A549 (cell line): ENCODE measurements at places on chromosomes 3 and 15.

GRCh38 chr3:134885877-134886621 is 91.0 kb downstream of the EPHB1 start:
- no peak for DNase-seq

DNA sequence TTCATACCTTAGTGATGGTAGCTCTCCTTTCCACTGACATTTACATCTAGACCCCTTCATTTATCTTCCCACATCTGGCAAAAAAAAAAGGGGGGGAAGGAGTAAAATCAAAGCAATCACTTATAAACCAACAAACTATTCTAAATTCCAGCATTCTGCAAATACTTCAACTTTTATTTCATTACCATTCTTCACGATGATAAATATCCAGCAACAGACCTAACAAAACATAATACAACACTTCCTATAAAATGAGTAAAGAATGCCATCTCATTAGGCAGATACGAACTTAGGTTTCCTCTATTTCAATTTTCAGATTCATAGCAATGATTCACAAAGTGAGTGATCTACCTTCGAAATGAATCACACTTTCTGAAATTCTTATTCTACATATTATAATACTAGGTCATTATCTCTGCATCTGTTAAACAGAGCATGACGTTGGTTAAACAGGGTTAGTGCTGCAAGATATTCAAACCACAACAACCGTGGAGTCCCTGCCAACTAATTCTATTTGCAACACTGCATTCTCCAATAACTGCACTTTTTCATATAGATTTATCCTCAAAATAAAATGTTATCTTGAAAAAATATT is at the start of gene LRRFIP2:
Gene LRRFIP2 (minus strand): TSS at position 51 of the 595 bp plus-strand sequence. CDS start 25,599 bp downstream, outside the sequence.
- no peak for DNase-seq

GRCh38 chr15:86725628-86726027 is 646.0 kb downstream of the AGBL1 start:
- no peak for DNase-seq

- DNase-seq = no peak
Observed at GRCh38 chr3:74265069-74265468, 349.4 kb downstream of the CNTN3 start.

DNA sequence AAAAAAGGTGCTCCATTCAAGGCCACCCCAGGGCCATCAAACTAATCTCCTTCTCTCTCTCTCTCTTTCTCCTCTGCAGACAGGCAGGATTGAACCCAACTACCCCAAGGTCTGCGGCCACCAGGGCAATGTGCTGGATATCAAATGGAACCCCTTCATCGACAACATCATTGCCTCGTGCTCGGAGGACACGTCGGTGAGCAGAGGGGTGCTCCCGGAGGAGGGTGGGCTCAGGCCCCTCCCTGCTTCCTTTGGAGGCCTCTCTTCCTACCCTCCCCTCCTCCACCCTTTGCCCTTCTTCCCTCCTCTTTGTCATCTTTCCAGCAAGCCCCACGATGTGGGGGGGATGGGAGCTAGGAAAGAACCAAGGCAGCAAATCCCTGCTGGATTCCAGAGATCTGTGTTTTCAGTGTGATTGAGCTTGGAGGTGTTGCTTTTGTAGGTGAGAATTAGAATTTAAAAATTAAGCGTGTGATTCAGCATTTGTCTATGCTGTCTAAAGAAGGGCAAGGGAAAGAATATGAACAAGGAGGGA is 116.3 kb downstream of the CORO2B start:
- no peak for DNase-seq

GRCh38 chr15:73631915-73632669 is 1.1 kb downstream of the NPTN start:
- peak; percentile 50 for DNase-seq

DNA sequence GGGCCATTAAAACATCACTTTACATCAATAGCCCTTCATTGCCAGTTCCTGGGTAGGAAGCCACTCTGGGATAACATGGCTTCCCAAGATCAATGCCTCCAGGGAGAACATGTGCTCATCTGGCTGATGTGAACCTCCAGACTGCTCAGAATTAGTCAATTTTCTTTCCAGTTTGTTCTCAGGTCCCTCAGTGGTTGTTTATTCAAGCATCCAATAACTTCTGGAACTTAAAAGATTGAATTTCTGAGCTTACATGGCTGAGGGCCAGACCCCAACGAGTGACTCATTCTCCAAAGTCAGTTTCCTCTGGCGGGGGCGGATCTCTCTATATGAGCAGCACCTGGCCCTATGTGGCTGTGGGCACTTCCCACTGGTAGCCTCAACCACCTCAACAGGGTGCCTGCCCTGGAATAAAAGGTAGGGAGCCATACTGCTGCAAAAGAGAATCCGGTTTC is 34.0 kb downstream of the LYZL4 start:
- DNase-seq = no peak

DNA sequence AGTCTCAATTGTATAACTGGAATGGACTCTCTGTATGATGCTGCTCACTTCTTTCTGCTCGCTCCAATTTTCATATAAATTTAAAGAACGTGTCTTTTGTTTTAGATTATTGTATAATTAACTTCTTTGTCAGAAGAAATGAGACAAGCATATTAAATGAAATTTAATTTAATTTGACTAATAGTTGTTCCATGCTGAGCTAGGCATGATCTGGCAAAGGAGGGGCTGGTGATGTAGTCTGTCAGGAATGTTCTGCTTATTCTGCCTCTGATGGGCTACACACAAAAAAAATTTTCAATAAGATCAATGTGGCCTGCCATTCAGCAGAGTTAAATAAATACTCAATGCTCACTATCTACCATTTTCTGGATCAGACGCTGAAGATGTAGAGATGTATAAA is 208.4 kb upstream of the CD96 start:
- no peak for DNase-seq

DNA sequence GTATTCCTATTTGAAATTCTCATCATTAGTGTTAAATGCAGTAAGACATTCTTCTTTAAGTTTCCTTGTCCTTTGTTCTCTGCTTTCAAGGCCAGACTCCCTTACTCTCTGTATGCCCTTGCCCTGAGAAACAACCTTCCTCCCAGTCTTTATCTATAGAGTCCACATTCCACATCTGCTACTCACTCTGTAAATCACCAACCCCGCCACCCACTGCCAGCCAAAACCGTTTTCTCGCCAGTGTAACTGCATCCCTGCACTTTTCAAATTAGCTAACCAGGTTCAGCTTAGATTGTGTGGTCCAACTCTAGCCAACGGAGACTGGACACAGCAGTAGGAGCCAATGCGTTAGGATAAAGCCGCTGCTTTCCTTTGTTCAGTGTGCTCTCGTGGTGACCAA is 402.4 kb upstream of the PDZRN3 start:
- no peak for DNase-seq

GRCh38 chr3:182739619-182740018 is 53.7 kb upstream of the ATP11B start:
- DNase-seq = no peak

GRCh38 chr15:80929689-80930088 is 59.9 kb downstream of the MESD start:
- no peak for DNase-seq

GRCh38 chr3:182508919-182509711 is 284.2 kb upstream of the ATP11B start:
- no peak for DNase-seq

DNA sequence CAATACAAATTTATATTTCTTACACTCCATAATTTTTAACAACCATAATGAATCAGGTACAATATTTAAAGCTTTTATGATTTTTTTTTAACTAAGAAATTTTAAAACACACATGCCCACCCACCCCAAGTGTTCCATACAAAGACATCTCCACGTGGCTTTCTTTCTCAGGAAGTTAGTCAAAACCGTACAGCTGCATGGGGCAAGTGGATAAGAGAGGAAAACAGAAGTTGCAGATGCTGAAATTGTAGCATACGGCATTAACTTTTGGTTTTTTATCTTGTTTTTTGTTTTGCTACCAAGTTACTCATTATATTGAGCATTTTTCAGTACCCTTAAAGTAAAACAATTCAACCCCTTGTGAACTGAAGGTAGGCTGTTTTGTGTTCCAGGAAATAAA is 14.8 kb downstream of the GNB4 start:
- no peak for DNase-seq

GRCh38 chr15:69675731-69676130 is 223.1 kb downstream of the RPLP1 start:
- no peak for DNase-seq

GRCh38 chr3:188542196-188542595 is 388.2 kb downstream of the LPP start:
- DNase-seq = no peak

DNA sequence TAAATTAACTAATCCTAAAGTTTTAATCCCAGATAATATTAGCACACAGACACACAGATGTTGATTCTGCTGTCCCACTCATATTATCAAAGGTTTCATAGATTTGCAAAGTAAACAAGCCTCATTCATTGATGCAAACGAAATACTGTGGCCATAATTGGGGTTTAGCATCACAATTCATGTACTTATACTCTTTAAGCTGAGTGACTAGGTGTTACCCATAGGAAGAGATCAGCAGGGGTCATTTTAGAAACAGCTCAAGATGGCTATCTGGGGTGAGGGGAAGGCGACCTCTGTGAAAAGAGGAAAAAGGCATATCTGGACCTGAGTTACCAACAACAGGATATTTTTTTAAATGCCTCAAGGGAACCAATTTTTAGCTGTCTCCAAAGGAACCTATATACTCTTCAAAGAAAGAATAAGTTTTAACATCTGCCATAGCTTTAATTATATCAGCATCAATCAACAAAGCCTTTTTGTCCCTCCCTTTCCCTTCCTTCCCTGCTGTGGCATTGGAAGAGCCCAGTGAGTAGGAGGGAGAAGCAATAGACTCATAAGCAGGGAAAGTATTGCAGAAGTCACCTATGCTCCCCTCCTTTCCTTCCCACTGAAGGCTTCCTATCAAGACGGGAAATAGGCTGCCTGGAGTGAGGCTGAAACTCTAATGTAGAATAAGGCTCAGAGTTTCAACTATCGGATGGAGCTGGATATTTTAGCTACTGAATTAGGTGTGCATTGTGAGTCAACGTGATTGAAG is 553.4 kb downstream of the ZIC1 start:
- no peak for DNase-seq

- no peak for DNase-seq
Observed at GRCh38 chr3:193861012-193861411, 268.0 kb downstream of the OPA1 start.

- DNase-seq = no peak
Observed at GRCh38 chr3:56724676-56725075, 41.6 kb upstream of the TASOR start.

DNA sequence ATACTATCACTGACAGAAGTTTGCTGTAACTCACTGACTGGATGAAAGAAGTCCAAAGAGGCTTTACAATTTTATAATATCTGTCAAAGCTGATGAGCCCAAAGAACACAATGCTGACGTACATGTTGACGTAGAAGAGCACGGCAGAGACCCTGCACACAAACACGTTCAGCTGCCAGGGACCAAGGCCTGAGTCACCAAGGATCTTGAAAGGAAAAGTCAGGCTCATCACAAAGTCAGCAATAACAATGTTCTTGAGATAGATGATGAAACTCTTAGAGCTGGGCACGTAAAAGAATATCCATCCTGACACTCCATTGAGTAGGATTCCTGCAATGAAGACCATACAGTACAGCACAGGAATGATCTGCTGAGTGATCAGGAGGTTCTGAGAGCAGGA is 10.9 kb upstream of the GPR171 start:
- no peak for DNase-seq

DNA sequence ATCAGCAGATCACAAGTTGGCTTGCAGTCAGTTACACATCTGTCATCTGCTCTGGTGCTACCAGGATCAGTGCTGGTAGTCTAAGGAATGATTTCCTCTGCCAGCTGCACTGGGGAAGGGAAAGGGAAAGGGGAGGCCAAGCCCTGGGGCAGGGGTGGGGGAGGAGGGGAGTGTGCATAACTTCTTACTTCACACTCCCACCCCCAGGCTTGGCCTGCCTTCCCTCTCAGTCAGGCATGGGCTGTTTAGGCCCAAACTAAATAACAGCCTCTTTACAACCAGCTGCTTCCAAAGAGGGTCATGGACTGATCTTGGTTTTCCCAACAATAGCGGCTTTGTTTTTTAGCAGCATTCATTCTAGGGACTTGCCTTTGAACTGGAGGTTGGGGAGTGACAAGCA is 86.1 kb upstream of the PSMD6 start:
- DNase-seq = peak; percentile 9

DNA sequence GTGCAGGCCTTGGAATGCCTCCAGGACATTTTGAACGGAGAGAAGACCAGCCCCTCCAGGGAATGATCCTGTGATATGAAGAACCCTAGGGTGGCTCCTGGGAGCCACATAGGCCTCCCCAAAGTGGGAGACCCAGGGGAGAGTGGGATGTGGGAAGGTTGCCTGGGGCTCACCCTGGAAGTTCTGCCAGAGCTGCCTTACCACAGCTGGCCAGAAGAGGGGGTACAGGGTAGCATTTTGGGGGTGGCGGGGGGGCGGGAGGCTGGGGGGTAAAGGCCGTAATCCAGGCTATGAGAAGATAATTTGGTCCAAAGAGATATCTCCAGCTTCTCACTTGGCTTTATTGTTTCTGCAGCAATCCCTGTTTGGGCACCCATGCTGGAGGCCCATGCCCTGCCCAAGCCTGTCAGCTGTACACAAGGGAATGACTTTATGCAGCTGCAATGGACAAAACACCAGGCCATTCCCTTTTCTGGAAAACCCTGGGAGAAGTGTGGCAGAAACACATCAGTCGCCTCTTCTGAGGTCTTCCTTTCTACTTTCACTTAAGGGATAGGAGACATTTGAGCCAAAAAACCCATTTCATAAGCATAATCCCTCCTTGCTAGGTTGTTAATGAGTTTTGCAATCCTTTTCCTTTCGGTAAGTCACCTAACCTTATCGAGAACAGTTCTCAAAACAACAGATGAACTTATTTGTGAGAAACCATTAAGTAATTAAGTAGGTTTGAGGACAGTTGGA is 11.0 kb upstream of the MUSTN1 start:
- DNase-seq = peak; percentile 8

- DNase-seq = no peak
Observed at GRCh38 chr3:152192050-152192449, 76.7 kb upstream of the MBNL1 start.

DNA sequence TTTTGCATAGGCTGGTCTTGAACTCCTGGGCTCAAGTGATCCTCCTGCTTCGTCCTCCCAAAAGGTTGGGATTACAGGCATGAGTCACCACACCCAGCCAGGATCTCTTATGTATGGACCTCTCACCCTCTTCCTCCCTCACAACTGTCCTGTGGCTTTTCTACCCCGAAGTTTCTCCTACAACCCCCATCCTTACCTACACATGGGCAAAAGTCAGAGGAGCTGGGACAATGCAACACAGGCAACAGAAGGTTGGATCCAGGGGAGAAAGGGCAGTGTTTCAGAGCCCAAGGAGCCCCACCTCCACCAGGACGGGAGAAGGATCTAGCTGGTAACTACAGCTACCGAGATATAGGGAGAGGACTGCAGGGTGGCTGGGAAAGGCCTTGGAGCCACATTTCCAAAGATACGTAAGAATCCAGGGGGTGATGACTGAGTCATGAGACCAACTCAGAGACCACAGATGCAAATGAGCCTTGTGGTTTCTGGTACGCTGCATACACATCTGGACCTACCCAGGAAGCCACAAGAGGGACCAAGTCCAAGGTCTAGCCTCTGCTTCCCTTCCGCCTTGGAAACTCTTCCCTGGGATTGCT is 13.6 kb downstream of the IGDCC4 start:
- DNase-seq = no peak
